ENCODE measurements at places on chromosomes 12 and 14.

- H3K4me1 ChIP-seq, result no peaks in the 10 kb centered on the region
- H3K27me3 ChIP-seq, result no peaks in the 10 kb centered on the region
- H3K27ac ChIP-seq, result no peak overlapping the region
- no peak for DNase-seq
- H3K36me3 ChIP-seq, result no peaks in the 10 kb centered on the region
Measured at GRCh38 chr12:8829125-8829518, 6.7 kb downstream of the A2ML1 start.

DNA sequence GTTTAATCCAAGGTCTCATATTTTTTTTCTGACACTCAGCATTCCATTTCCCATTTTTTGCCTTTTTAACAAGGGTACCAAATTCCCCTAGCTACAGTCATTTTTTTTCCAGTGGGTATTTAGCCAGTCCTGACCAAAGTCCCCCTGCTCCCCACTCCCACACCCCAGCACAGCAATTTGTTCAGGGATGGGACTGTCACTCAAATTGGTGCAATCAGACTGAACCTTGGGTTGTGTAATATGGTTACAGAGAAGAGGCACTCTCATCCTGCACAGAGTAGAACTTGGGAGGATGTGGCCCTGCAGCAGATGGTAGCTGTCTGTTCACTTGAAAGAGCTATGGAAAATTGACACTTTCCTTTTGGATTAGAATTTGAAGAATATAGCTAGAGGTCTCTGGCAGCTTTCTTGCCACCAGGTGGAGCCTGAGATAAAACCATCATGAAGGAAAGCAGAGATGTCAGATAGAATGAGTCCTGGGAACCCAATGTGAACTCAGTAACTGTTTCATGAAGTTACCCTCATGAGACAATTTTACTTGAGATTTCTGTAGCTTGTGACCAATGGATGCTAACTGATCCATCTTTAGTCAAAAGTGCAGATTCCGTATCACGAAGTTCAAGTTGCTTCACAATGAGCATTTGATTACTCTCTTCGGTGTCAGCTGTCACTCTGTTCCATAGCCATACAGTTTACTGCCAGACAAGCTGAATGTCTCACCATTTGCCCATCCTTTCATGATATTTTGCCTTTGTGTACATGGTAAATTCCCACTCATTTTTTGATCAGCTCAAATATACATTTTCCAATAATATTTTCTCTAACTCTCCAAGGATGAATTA, 394.0 kb upstream of the SYT1 start:
- DNase-seq, result no peak
- no peaks in the 10 kb centered on the region for H3K36me3 ChIP-seq
- H3K27me3 ChIP-seq, result no peaks in the 10 kb centered on the region
- H3K4me3 ChIP-seq, result no peak overlapping the region
- H3K27ac ChIP-seq, result no peak overlapping the region
- no peaks in the 10 kb centered on the region for H3K4me1 ChIP-seq

GRCh38 chr14:61527325-61528100, 167.8 kb upstream of the HIF1A start:
- peaks cover 12% of the 10 kb centered on the region for H3K36me3 ChIP-seq
- H3K4me1 ChIP-seq, result peaks cover 72% of the 10 kb centered on the region
- DNase-seq, result no peak
- no peaks in the 10 kb centered on the region for H3K27me3 ChIP-seq

DNA sequence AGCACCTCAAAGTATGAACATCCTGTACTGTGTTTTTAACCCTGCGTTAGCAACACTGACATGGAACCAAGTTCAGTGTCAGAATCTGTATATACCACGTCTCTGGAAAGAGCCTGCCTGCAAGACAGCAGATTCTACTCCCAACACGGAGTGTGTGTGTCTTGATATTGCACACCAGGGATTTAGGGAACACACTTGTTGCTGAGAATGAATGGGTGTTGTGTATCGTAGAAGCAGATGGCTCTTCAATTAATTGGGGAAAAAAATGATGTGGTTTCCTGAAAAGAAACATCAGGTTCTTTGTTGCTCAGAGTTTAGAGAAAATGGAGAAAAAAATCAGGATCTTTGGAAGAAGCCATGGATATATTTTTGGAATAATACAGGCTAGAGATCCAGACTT, 170.8 kb downstream of the EGLN3 start:
- no peak overlapping the region for H3K27ac ChIP-seq
- DNase-seq, result no peak
- H3K4me3 ChIP-seq, result no peak overlapping the region
- no peaks in the 10 kb centered on the region for H3K27me3 ChIP-seq
- H3K4me1 ChIP-seq, result no peaks in the 10 kb centered on the region
- H3K36me3 ChIP-seq, result no peaks in the 10 kb centered on the region

- no peaks in the 10 kb centered on the region for H3K27me3 ChIP-seq
- no peak for DNase-seq
- no peaks in the 10 kb centered on the region for H3K4me1 ChIP-seq
- no peak overlapping the region for H3K27ac ChIP-seq
Measured at GRCh38 chr14:75738192-75738591, 77.1 kb downstream of the TTLL5 start.
